Muscle of leg (tissue), 16 donors: ENCODE measurements at places on chromosomes 12 and 14. TPM values are rescaled to one million over a fixed set of nuclear protein-coding genes. Genes with fewer than 3 reads are reported as not detected.

GRCh38 chr14:100670017-100670752 lies 56.5 kb upstream of the DLK1 start:
- DNase-seq, result no peak

GRCh38 chr12:12460935-12461922 lies 101.4 kb downstream of the DUSP16 start:
- no peak for DNase-seq

DNA sequence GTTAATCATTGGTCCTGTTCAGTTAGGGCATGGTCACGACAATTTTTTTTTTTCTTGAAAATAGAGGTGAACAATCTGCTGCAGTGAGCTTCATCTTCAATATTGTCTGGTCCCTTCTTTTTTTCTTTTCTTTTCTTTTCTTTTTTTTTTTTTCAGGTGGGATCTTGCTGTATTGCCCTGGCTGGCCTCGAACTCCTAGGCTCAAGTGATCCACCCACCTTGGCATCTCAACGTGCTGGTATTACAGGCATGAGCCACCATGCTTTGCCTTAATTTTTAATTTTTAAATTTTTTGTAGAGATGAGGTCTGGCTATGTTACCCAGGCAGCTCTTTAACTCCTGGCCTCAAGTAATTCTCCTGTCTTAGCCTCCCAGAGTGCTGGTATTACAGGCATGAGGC lies 36.5 kb downstream of the MIPOL1 start:
- no peak for DNase-seq

The CLEC4A gene
- 0.71 TPM for polyA plus RNA-seq

DNA sequence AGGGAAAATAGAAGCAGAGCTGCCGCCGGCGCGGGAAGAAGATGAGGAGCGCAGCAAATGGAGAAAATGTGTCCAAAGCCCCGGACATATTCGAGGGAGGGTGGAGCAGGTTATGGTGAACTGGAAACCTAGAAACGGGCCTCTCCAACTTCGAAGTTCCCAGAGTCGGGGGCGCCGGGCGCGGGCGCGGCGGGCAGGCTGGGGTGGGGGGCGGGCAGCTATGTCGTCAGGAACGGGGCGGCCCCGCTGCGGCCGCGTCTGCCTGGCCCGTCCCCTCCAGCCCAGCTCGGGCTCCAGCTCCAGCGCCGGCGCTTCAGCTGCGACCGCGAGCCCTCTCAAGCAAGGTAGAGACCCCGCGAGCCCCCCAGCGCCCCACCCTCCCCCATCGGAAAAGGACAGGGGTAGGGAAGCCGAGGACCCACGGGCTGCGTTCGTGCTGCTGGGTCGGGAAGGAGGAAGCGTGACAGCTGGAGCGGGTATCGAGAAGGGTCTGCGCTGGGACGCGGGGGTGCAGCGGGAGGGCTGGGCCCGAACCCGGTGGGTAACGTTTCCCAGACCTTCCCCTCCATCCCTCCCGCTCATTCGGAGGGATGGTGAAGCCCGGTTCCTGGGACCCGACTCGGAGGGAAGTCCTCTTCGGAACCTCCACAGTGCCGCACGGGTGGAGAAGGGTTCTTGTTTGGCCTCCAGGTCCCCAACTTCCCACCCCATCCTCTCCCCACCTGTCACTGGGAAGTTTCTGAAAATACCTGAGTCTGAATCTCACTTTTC lies 1.0 kb downstream of the DGKA start:
- peak; percentile 83 for DNase-seq

The RND1 gene
- polyA plus RNA-seq, result 0.23 TPM

DNA sequence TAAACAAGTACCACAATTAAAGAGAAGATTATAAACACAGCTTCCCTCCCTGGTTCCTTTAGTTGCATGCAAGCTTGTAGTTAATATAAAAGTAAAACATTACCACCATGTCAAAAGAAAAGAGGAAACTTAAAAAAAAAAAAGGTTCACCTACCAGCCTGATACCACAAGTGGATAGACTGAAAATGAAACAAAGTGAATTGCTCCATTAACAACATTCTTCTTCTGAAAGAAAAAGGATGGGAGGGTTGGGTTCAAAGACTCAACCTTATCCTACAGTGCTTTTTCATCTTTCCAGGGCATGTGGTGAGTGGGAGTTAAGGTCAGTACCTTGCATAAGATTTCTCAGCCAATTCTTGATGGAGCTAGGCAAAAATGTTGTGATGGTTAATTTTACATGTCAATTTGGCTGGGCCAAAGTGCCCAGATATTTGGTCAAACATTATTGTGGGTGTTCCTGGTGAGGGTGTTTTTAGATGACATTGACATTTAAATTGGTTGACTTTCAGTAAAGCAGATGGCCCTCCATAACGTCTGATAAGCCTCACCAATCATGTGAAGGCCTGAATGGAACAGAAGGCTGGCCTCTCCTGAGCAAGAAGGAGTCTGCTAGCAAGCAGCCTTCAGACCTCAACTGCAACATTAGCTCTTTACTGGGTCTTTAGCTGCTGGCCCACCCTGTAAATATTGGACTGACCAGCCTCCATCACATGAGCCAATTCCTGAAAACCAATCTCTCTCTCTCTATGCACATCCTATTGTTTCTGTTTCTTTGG lies 28.8 kb downstream of the VCPKMT start:
- no peak for DNase-seq

- peak; percentile 65 for DNase-seq
Measured at GRCh38 chr12:76558684-76559399, 729 bp downstream of the OSBPL8 start.

The SERPINA5 gene
- polyA plus RNA-seq, result 1.2 TPM

The EML5 gene
- polyA plus RNA-seq, result 1.7 TPM

The CACNA1C gene
- 4.1 TPM for polyA plus RNA-seq

DNA sequence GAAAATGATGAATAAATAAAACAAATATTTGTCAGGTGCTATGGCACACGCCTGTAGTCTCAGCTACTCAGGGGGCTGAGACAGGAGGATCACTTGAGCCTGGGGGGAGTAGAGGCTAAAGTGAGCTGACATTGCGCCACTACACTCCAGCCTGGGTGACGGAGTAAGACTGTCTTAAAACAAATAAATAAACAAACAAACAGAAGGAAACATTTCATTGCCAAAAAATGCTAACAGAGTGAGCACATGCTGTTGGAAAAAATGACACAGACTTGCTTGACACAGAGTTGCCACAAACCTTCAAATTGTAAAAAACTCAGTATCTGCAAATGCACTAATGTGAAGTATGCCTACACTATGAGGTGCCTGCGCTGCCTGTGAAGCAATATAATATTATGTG lies 50.8 kb upstream of the AP4S1 start:
- peak; percentile 30 for DNase-seq

DNA sequence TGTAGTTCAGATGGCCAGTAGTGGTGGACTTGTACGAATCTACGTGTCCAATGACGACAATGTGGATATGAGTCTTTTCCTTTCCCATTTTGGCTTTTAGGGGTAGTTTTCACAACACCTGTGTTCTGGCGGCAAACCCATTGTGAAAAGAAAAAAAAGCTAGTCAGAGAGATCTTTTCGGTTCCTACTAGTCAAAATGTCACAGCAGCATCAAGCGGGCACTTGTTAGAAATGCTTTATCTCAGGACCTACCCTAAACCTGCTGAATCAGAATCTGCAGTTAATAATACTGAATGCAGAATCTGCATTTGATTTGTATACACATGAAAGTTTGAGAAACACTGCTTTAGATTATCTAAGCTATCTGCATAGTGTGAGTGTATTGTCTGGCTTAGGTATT lies 18.3 kb downstream of the AEBP2 start:
- no peak for DNase-seq

- peak; percentile 11 for DNase-seq
Measured at GRCh38 chr12:108495054-108495453, 20.0 kb upstream of the FICD start.

The GPR84 gene
- 0.15 TPM for polyA plus RNA-seq

- DNase-seq, result no peak
Measured at GRCh38 chr12:72075401-72075800, 136.8 kb downstream of the TPH2 start.

The NTF3 gene
- polyA plus RNA-seq, result 4.7 TPM

The GNS gene
- polyA plus RNA-seq, result 68.5 TPM

GRCh38 chr12:53097207-53097563 lies 282 bp upstream of the IGFBP6 start:
- DNase-seq, result peak; percentile 91

- DNase-seq, result no peak
Measured at GRCh38 chr12:76890151-76891143, 11.6 kb upstream of the CSRP2 start.

The AMHR2 gene
- not detected for polyA plus RNA-seq

DNA sequence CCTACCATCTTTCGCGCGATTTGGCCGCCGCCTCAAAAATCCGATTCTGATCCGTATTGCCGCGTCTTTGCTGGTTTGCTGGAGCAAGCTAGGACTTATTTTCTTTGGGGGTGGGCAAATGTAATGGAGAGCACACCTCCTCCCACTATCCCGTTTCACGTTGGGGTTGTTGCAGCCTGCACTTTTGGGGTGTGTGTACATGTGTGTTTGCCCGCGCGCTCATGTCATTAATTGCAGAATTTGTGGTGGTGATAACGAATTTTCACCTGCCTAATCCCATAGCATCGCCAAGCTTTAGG lies 657 bp downstream of the METAP2 start:
- no peak for DNase-seq

GRCh38 chr14:55592436-55592835 lies 12.4 kb downstream of the KTN1 start:
- no peak for DNase-seq

DNA sequence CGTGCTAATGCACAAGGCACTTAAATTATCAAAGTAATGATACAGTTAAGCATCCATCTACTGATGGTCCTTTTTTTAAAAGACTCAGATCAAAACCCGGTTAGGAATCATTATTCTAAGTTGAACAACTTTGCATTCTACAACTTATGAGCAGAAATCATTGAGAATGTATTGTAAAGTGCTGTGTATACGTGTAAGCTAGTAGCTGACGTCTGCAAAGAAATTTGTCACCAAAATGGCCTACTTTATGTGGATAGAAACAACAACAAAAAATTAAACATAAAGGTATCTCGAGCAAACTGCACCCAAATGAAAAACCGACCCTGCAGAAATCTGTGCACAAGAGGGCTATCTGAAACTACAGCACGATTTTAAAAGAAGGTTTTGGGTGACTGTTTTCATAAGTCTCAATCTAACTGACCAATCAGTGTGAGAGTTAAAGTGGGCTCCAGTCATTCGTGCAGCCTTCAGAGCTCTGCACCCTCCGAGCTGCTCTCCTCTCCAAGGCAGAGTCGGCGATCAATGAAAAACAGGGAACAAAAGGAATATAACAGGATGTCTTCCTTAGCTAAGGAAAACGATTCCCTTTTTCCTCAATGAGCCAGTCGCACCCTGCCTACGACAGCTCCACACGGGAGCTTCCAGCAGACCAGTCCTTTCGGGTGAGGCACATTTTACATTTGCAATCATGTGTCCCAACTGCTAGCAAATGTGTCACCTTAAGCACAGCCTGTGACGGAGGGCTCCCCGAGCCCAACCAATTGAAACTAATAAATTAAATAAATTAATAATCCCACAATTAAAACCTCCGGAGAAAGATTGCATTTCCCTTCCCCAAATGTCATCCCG lies 200.7 kb upstream of the FOXN3 start:
- DNase-seq, result peak; percentile 87

- DNase-seq, result peak; percentile 75
Measured at GRCh38 chr12:64752833-64753238, 6.4 kb downstream of the GNS start.

- DNase-seq, result peak; percentile 44
Measured at GRCh38 chr12:30296486-30296885, 399.2 kb downstream of the IPO8 start.

- DNase-seq, result no peak
Measured at GRCh38 chr14:68305738-68306137, 486.2 kb downstream of the RAD51B start.

The IL31 gene
- not detected for polyA plus RNA-seq

DNA sequence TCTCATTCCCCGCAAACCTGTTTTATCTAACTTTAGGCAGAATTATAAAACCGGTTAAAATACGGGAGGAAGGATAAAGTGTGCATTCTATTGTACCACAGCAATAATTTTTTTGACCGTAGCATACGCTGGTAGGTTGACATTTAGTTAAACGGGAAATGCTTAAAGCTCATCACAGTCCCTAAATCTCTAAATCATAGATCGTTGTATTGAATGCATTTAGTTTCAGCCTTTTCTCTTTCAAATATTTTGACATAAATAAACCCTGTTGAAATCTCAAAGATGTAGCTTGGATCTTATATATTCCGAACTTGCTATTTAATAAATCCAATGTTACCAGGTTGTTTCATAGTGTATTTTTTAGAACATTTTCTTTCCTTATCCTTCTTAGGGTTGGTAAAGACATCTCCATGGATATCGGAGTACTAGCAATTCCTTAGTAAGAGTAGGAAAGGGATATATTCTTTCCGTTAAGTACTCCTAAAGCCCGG lies 798 bp downstream of the CLEC2B start:
- DNase-seq, result peak; percentile 7

- DNase-seq, result no peak
Measured at GRCh38 chr14:50978529-50978871, 34.2 kb upstream of the PYGL start.

- DNase-seq, result no peak
Measured at GRCh38 chr12:124881123-124881522, 17.5 kb upstream of the SCARB1 start.

GRCh38 chr12:72734581-72734980 lies 462.4 kb downstream of the TRHDE start:
- DNase-seq, result no peak

The KRT8 gene
- polyA plus RNA-seq, result 3.3 TPM

The KRT6C gene
- polyA plus RNA-seq, result not detected

The RPL10L gene
- 0.15 TPM for polyA plus RNA-seq

GRCh38 chr12:2251526-2252209 lies 198.9 kb downstream of the CACNA1C start:
- DNase-seq, result peak; percentile 66

DNA sequence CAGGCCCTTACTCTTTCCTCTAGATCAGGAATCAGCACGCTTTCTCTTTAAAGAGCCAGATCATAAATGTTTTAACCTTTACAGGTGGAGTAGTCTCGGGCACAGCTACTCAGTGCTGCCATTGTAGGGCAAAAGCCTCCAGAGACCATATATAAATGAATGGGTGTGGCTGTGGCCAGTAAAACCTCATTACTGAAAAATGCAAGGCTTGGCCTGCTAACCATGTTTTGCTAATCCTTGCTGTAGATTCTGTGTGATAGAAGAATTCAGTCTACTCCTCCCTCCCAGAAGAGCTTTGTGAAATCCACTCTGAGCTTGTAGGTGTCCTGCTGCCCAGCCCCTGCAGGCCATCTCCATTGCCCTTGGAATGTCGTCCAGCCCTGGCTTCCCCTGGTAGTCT lies 58.1 kb downstream of the HSP90AA1 start:
- no peak for DNase-seq

The LRTM2 gene
- polyA plus RNA-seq, result 0.47 TPM

- peak; percentile 43 for DNase-seq
Measured at GRCh38 chr14:75123991-75124390, 2.9 kb downstream of the NEK9 start.

The HVCN1 gene
- 5.8 TPM for polyA plus RNA-seq

GRCh38 chr12:127355061-127355841 lies 911.7 kb upstream of the TMEM132C start:
- no peak for DNase-seq

The TDRD9 gene
- 0.45 TPM for polyA plus RNA-seq

The NPFF gene
- polyA plus RNA-seq, result 0.88 TPM
